Kidney (tissue), 22 donors: ENCODE measurements at places on chromosomes 2 and 18. TPM values are rescaled to one million over a fixed set of nuclear protein-coding genes. Genes with fewer than 3 reads are reported as not detected.

GRCh38 chr2:234091883-234092282 lies 41.4 kb downstream of the SPP2 start:
- H3K4me1 ChIP-seq, result no peaks in the 10 kb centered on the region
- H3K4me3 ChIP-seq, result no peak overlapping the region
- H3K27me3 ChIP-seq, result no peaks in the 10 kb centered on the region
- H3K36me3 ChIP-seq, result no peaks in the 10 kb centered on the region
- H3K27ac ChIP-seq, result no peak overlapping the region

GRCh38 chr18:46148810-46149209 lies 44.6 kb downstream of the HAUS1 start:
- DNase-seq, result peak; percentile 55
- H3K27ac ChIP-seq, result no peak overlapping the region
- H3K36me3 ChIP-seq, result no peaks in the 10 kb centered on the region
- H3K27me3 ChIP-seq, result no peaks in the 10 kb centered on the region
- no peak overlapping the region for H3K4me3 ChIP-seq

DNA sequence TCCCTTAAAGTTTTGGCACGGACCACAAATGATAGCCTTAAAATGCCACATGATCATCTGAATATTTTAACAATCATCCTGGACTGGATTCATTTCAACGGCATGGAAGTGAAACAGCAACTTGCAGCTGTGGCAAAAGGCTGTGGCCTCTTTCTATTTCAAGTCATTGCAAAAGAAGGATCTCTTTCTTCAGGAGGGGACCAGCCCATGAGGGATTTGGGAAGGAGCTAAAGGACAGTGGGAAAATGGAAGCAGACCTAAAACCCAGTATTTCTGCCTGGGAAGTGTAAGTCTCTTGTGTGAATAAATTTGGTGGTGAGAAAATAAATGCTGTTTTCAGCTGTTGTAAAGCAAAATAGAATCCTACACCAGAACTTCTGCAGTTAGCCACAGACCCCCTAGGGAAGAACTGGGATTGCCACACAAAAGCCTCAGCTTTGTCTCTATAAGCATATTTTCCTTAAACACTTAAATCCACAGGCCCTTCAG lies 107.3 kb upstream of the ZFP36L2 start:
- H3K27me3 ChIP-seq, result no peaks in the 10 kb centered on the region
- H3K27ac ChIP-seq, result peak overlapping the region; percentile 18
- DNase-seq, result no peak
- H3K4me1 ChIP-seq, result peaks cover 7% of the 10 kb centered on the region
- H3K36me3 ChIP-seq, result no peaks in the 10 kb centered on the region

DNA sequence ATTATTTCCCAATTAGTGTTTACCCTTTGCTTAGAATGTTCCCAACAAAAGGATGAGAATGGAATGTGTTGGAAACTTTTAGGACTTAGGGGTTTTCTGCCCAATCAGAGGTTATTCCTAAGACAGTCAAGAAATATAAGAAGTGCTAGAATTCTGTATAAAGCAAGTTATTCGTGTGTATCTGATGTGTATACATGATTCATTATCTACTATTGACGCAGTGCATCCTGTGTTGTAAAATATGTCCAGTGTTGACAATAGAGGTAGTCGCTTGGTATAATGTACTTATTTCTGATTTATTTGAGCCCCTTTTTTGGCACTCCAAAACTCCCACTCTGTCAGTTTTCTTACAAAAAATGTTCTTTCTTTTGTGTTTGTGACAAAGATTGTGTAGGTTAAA lies 881 bp downstream of the PIKFYVE start:
- H3K4me1 ChIP-seq, result peaks cover 4% of the 10 kb centered on the region
- peak; percentile 6 for DNase-seq
- H3K27me3 ChIP-seq, result peaks cover 2% of the 10 kb centered on the region

DNA sequence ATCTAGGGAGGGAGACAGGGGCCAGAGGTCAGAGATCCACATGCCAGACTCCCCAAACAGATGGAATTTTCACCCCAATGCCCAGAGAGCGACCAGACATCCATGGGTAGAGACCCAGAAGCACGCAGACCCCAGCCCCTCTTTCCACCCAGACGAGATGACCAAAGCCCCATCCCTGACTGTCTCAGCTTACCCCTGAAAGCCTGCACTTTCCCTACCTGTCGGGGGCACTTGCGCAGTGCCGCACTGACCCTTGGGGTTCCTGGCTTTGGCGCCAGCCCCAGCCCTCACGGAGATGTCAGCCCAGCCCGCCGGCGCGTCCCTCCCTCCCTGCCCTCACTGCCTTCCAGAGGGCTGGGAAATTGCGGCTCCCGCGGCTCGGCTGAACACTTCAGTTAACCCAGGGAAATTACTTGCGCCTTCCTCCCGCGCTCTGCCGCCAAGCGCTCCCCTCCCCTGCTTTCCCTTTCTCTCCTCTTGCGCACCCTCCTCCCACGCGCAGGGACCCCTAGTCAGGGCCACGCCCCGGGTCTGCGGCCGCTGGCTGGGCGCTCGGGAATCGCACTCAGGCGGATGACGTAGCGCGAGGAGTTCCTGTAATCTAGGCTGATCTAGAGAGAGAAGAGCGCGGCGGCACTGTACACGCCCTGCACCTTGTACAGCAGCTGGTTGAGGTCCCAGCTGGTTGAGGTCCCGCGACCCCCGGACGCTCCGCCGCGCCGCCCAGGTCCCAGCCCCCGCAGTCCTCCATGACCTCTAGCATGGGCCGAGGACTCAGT lies 12.0 kb downstream of the ALPG start:
- no peaks in the 10 kb centered on the region for H3K36me3 ChIP-seq
- peak overlapping the region; percentile 21 for H3K4me3 ChIP-seq
- peak; percentile 78 for DNase-seq
- H3K4me1 ChIP-seq, result no peaks in the 10 kb centered on the region
- no peak overlapping the region for H3K27ac ChIP-seq

GRCh38 chr18:45954070-45954934 lies 12.8 kb downstream of the EPG5 start:
- H3K27ac ChIP-seq, result no peak overlapping the region
- no peak for DNase-seq
- no peaks in the 10 kb centered on the region for H3K27me3 ChIP-seq
- H3K4me3 ChIP-seq, result no peak overlapping the region
- H3K36me3 ChIP-seq, result peaks cover 6% of the 10 kb centered on the region

DNA sequence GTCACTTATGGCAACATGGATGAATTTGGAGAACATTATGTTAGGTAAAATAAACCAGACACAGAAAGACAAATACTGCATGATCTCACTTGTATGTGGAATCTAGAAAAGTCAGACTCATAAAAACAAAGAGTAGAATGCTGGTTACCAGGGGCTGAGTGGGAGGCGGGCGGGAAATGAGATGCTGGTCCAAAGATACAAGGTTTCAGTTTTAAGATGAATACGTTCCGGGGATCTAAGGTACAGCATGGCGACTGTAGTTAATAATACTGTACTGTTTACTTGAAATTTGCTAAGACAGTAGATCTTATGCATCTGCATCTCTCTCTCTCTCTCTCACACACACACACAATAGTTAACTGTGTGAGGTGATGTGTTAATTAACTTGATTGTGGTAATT lies 14.2 kb downstream of the FAM110C start:
- no peak overlapping the region for H3K4me3 ChIP-seq
- H3K27ac ChIP-seq, result no peak overlapping the region
- no peaks in the 10 kb centered on the region for H3K36me3 ChIP-seq
- H3K4me1 ChIP-seq, result no peaks in the 10 kb centered on the region
- DNase-seq, result no peak

DNA sequence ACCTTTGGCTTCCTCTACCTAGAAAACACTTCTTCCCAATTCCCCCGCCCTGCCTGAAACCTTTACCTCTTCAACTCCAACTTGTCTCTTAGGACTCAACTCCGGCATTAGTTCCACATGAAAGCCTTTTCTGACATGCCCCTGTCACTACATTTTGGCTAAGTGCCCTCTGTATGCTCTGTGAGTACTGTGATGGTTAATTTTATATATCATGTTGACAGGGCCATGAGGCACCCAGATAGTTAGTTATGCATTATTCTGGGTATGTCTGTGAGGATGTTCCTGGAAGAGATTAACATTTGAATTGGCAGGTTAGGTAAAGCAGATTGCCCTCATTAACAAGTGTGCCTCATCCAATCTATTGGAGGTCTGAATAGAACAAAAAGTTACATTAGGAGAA lies 75.6 kb upstream of the NCKAP5 start:
- H3K4me3 ChIP-seq, result no peak overlapping the region
- no peaks in the 10 kb centered on the region for H3K27me3 ChIP-seq
- DNase-seq, result no peak
- no peaks in the 10 kb centered on the region for H3K4me1 ChIP-seq
- H3K27ac ChIP-seq, result no peak overlapping the region

DNA sequence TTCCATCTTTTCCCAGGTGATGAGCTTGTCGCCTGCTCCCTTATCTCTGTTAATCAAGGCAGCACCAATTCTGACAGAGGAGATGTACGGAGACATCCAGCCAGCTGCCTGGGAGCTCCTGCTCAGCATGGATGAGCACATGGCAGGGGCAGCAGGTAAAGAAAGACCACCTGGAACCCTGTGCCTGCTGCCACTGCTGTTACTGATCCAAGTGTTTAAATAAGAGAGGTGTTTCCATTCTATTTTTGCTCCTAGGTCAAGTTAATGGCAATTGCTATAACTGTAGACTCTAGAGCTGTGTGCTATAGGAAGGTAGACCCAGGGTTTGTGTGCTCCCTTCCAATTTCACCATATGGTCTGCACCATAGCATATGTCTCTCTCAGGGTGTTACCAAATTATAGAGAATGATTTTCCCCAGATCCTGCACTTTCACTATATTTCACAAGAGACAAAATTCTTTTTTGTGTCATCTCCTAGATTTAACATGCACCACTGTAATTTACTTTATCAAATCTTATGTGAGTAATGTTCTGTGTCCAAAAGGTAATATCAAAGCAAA lies 88.6 kb upstream of the RPE start:
- DNase-seq, result no peak
- no peaks in the 10 kb centered on the region for H3K36me3 ChIP-seq
- no peaks in the 10 kb centered on the region for H3K27me3 ChIP-seq
- no peak overlapping the region for H3K27ac ChIP-seq

- no peaks in the 10 kb centered on the region for H3K4me1 ChIP-seq
- no peaks in the 10 kb centered on the region for H3K27me3 ChIP-seq
- no peaks in the 10 kb centered on the region for H3K36me3 ChIP-seq
Measured at GRCh38 chr2:134375935-134376334, 122.1 kb downstream of the MGAT5 start.

DNA sequence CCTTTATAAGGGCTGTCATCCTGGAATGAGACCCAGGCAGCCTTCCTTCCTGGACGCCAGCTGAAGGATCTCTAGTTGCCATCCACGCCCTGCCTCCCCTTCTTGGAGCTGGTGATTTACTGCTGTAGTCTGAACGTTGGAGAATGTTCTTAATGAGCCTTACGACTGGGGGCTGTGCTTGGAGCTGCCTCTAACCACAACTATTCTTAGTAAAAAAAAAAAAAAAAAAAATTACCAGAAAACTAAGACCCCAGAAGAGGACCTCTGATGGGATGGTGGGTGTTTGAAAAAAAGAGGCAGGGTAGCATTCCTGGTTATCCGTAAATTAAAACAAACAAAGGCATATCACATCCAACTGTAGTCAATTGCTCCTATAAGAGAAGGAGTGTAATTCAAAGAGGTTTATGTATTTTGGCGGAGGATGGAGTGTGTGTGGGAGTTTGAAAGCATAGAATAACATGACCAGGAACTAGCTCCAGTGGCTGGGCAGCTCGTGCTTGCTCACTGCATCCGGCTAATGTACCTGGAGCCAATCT lies 105.4 kb downstream of the QPCT start:
- no peak overlapping the region for H3K4me3 ChIP-seq
- DNase-seq, result peak; percentile 78
- H3K4me1 ChIP-seq, result no peaks in the 10 kb centered on the region
- no peaks in the 10 kb centered on the region for H3K27me3 ChIP-seq
- H3K27ac ChIP-seq, result no peak overlapping the region
- no peaks in the 10 kb centered on the region for H3K36me3 ChIP-seq

GRCh38 chr2:54557601-54558187 lies 101.6 kb downstream of the SPTBN1 start:
- no peaks in the 10 kb centered on the region for H3K27me3 ChIP-seq
- peak overlapping the region; percentile 96 for H3K27ac ChIP-seq
- peak overlapping the region; percentile 92 for H3K4me3 ChIP-seq
- peak; percentile 69 for DNase-seq

DNA sequence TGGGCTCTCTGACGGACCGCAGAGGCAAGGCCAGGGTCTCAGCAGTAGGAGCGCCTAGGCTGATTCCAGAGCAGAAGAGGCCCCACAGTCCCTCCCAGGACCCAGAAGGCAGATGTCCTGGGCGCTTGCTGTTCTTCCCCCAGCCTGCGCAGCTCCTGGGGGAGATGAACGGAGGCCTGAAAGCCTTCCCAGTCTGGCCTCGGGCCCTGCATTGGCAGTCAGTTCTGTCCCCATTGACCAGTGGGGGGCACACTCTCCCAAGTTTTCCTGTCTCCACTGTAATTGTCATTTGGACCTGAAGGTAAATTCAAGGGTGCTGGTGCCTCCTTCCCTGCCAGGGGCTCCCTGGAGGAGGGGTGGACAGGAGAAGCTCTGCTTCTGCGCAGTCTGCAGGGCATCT lies 345.7 kb downstream of the CYP26B1 start:
- peak; percentile 58 for DNase-seq
- no peaks in the 10 kb centered on the region for H3K27me3 ChIP-seq
- H3K27ac ChIP-seq, result no peak overlapping the region
- H3K4me3 ChIP-seq, result no peak overlapping the region
- H3K4me1 ChIP-seq, result no peaks in the 10 kb centered on the region

DNA sequence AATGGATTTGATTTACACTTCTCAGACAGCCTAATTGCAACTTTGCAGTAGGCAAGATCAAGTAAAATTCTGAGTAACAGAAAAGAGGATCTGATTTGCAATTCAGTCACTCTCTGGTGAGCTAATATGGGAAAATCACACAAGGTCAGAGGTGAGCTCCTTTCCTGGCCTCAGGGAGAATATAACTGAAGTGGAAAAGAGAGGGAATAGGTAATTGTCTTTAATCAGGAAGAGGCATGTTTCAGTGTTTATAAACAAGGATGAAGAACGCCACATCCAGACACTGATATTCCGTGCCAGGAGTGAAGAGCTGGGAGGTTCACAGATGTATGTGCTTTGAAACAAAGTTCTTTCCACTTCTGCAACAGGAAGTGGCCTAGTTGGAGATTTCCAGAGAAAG lies 127.1 kb downstream of the ETAA1 start:
- DNase-seq, result no peak
- H3K4me1 ChIP-seq, result no peaks in the 10 kb centered on the region
- H3K4me3 ChIP-seq, result no peak overlapping the region
- no peaks in the 10 kb centered on the region for H3K36me3 ChIP-seq
- no peak overlapping the region for H3K27ac ChIP-seq
- H3K27me3 ChIP-seq, result no peaks in the 10 kb centered on the region

- H3K27ac ChIP-seq, result no peak overlapping the region
- H3K36me3 ChIP-seq, result no peaks in the 10 kb centered on the region
- DNase-seq, result no peak
- no peak overlapping the region for H3K4me3 ChIP-seq
- no peaks in the 10 kb centered on the region for H3K27me3 ChIP-seq
Measured at GRCh38 chr2:72415781-72416475, 268.3 kb upstream of the CYP26B1 start.

The RAX gene
- polyA plus RNA-seq, result not detected

The PRLH gene
- not detected for polyA plus RNA-seq

The BBS5 gene
- 9.1 TPM for polyA plus RNA-seq

The CD8B gene
- not detected for polyA plus RNA-seq

The TMEM178A gene
- polyA plus RNA-seq, result 48.0 TPM

The GALNT13 gene
- not detected for polyA plus RNA-seq

The ANKRD29 gene
- polyA plus RNA-seq, result 5.2 TPM

The ASB18 gene
- not detected for polyA plus RNA-seq

The CTAGE1 gene
- polyA plus RNA-seq, result not detected

The WDR33 gene
- polyA plus RNA-seq, result 19.8 TPM

The BOLL gene
- polyA plus RNA-seq, result not detected

The C1QL2 gene
- polyA plus RNA-seq, result not detected

The PASK gene
- polyA plus RNA-seq, result 3.1 TPM
